ENCODE measurements at places on chromosomes 1 and 21.

- DNase-seq, result no peak
These were observed 42.7 kb downstream of the HSD3B1 start for GRCh38 chr1:119549719-119550132.

DNA sequence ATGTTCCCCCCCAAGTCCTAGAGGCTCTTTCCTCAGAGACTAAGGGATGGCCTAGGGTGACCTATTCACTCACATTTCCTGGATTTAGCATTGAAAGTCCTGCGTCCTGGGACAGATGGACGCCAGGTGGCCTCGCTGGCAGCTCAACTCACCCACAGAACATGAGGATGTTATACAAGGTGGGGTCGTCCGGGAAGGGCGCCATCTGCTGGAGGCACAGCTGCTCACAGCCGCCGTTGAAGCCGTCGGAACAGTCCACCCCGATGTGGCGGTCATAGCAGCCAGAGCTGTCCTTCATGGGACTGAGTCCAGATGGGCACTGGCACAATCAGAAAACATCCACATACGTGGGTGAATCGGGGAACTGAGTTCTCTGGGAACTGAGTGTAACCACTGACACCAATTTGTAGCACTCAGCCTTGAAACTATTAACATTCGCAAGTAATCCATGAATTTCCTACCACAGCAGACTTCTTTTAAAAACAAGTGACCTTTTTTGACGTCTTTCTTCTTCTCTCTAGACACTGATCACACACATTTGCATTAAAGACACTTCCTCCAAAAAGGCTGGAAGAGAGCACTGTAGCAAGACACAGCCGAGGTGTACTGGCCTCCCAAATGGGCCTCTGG is 215.4 kb downstream of the ASTN1 start:
- no peak for DNase-seq

DNA sequence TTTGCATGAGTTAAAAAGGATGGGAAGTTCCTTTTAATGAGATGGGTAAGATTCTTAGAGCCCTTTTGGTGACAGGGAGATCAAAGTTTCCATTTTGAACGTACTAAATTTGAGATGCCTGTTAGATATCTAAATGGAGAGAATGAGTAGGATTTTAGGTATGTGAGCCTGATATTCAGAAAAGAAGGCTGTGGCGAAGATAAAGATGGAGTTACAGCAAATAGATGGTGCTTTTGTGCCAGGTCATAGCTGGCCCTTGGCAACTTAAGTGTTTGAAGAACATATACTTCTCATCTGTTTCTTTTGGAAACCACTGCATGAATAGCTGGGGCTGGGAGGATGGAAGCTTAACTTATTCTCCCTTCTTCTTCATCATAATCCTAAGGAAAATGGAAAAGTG is 282.5 kb downstream of the PTBP2 start:
- no peak for DNase-seq

DNA sequence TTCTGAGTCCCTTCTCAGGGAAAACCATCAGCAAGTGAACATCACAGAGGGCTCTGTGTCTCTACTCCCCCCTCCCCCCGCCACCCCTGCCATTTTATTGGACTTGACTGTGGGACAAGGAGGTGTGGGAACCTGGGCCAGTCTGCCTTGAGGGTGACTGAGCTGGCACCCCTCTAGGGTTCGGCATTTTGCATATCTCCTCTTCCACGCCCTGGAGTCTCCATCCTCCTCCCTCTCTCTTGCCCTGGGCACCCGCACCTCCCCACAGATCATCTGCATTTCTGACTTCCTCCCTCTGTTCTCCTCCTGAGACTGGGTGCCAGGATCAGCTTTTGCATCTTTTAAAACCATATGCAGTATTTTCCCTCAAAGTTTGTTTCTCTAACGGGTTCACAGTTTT is 107.1 kb upstream of the ERRFI1 start:
- DNase-seq, result no peak

DNA sequence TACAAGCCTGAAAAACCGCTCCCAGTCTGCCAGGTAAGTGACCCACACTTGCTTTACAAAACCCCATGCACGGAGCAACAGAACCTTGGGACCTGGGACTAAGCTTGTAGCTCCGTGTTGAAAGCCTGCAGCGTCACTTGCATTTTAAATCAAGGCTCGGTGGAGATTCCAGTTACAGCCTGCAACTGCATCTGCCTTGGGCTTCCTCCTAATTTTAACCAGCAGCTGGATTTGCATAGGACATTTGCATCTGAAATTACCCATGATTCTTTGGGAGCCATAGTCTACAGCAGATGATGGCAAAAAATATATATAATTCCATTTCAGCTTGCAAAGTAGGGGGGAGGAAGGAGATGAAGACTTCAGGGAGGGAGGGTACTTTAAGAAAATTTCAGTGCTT is 62.4 kb upstream of the IGSF21 start:
- no peak for DNase-seq

GRCh38 chr21:45516671-45517151 is 25.5 kb downstream of the SLC19A1 start:
- no peak for DNase-seq

Measured in activated T-helper 1 cell treated with anti-CD3 and anti-CD28 coated beads, Interleukin-2, amount 50 U/mL, for 16 hours (primary cell).